Stimulated activated CD8-positive, alpha-beta memory T cell treated with anti-CD3 and anti-CD28 coated beads, Interleukin-4, amount 100 ng/mL, for 4 hours (primary cell): ENCODE measurements at places on chromosomes 12 and 14.

DNA sequence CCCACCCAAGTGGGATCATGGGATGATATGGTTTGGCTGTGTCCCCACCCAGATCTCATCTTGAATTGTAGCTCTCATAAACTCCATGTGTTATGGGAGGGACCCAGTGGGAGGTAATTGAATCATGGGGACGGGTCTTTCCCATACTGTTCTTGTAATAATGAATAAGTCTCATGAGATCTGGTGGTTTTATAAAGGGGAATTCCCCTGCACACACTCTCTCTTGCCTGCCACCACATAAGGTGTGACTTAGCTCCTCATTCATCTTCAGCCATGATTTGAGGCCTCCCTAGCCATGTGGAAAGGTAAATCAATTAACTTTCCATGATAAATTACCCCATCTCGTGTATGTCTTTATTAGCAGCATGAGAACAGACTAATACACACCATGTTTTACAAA is 109.2 kb downstream of the IGF1 start:
- DNase-seq, result no peak

DNA sequence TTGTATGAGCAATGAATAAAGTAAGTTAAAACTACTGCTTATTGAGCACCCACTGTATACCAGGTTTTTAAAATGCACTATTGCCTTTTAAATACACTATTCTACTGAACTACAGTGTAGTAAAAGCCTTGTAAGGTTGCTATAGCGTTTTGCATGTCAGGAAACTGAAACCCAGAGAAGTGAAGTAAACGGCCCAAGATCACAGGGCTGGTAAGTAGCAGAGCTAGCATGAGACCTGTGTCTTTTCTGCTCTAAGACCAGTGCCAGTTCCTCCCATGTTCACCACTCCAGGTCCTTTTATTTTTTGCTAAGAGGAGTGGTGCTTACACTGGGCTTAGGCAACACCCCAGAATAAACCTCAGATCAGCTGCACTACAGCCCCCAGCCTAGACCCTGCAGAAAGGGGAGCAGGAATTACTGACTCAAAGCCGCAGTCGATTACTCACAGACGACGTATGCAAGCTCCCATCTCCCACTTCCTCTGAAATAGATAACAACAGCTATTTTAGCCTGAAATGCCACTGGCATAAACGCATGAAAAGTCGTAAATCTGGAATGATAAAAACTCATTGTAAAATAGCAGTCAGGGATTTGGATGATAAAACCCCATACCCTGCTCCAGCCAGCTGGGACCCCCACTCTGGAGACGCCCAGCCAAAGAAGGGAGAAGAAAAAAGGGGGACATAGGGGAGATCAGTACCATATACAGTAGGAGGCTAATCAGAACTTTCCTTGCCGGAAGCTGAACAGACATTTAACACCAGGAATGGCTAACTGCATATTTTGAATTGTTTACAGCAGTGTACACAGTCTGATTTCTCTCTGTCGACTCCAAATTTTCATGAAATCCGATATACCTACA is 108.3 kb downstream of the NUAK1 start:
- no peak for DNase-seq

DNA sequence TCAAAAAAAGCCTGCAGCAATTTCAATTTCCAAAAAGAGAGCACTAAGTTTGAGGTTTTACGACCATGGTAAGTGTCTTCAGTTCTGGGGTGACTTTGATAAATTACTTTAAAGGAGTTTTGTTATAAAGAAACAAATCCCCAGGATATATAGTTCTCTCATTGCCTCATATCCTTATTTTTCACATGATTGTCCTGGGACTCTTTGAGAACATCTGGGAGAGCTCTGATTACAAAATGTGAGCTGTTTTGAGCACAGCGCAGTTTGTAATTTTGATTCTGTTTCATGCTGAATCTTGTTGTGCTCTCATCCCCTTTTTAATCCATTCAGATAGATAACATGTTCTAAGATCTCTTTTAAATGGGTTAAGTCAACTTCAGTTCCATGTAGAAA is 67.7 kb upstream of the DCN start:
- no peak for DNase-seq

DNA sequence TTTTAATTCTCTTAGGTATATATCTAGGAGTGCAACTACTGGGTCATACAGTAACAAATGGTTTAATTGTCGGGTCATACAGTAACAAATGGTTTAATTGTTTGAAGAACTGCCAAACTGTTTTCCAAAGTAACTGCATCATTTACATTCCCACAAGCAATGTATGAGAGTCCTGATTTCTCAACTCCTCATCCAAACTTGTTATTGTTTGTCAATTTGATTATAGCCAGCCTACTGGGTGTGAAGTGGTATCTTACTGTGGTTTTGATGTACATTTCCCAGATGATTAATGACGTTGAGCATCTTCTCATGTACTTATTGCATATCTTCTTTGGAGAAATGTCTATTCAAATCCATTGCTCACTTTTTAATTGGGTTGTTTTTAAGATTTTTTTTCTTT is 67.6 kb upstream of the CFL2 start:
- DNase-seq, result no peak

GRCh38 chr12:78087363-78087675 is 256.6 kb downstream of the NAV3 start:
- DNase-seq, result no peak

DNA sequence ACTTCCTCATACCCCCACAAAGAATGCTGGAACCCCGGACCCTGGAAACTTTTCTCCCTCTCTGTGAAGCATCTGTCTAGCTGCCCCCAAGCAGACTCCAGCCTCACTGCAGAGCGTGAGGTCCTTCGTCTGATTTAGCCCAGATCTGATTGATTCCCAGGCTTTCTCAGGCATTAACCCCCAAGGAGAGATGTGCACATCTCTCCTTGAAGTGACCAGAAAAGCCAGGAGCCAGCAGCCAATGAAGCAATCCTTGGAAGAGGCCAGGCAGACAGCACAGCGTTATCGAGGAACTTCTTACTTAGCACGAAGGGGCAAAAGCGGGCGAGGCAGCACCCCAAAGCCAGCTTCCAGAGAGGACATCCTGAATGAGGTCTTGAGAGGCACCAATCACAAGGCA is 100.7 kb downstream of the ZFP36L1 start:
- DNase-seq, result no peak

- DNase-seq, result no peak
Observed at GRCh38 chr12:128726886-128727285, 96.9 kb downstream of the SLC15A4 start.

DNA sequence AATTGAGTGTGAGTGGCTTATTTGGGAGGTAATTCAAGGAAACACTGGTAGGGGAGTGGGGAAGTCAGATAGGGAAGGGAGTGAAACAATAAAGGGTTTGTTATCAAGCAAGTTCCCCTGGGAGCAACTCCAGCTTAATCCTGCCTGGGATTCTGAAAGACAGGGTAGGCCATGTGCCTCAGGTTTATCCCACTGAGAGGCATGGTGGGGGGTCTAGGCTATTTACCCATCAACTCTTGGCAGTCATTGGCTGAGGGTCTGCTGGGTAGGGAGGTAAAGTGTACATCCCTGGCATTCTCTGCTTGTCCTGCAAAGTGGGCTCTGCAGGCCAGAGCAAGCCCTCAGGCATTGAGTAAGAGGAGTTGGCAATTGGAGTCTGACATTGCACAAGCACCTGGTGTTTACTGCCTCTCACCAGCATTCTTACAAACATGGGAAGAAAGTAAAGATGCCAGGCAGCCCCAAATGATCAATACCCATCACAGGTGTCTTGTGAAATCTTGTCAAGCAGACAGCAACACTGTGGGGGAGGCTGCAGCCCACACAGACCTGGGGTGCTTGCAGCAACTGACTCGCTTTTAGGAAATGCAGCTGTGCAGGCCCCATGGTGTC is 169.3 kb downstream of the KTN1 start:
- DNase-seq, result no peak

GRCh38 chr12:108119126-108119973 is 9.7 kb upstream of the WSCD2 start:
- no peak for DNase-seq

DNA sequence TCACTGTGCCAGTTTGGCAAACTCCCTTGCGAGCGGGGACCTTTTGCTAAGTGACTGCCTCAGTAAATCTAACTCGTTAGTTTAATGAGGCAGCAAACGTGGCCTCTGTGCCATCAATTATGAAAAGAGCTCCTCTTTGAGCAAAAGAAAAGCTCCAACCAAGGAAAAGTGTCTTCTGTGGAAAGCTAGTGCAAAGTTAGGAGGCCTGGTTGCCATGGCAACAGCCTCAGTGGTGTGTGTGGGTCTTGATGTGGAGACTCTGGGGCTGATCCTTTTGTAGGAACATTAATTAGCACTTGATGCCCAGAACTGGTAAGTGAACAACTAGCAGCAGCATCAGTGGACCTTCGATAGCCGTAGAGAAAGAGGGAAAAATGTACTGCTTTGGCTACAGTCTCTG is 145.7 kb downstream of the CHST11 start:
- no peak for DNase-seq
